ENCODE measurements at places on chromosomes 5 and 9.

GRCh38 chr5:18675041-18675440 lies 1040.8 kb downstream of the TAF11L14 start:
- no peak for DNase-seq

- no peak for DNase-seq
These were observed 50.5 kb downstream of the MLANA start for GRCh38 chr9:5941214-5941613.

DNA sequence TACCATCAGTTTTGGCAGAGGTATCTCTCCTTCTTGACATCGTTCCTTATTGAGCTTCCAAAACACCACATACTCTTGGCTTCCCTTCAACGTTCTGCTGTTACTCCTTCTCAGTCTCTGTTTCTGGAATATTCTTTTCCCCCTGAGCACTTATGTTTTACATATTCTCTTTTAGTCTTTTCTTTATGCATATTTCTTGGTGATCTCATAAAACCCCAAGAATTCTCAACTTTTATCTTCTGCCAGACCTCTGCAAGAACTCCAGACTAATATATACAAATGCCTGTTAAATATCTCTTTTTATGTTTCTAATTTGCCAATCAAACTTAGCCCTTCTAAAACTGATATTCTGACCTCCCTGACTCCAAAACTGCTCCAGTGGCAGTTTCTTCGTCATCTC lies 453.4 kb upstream of the CTNND2 start:
- DNase-seq = no peak

DNA sequence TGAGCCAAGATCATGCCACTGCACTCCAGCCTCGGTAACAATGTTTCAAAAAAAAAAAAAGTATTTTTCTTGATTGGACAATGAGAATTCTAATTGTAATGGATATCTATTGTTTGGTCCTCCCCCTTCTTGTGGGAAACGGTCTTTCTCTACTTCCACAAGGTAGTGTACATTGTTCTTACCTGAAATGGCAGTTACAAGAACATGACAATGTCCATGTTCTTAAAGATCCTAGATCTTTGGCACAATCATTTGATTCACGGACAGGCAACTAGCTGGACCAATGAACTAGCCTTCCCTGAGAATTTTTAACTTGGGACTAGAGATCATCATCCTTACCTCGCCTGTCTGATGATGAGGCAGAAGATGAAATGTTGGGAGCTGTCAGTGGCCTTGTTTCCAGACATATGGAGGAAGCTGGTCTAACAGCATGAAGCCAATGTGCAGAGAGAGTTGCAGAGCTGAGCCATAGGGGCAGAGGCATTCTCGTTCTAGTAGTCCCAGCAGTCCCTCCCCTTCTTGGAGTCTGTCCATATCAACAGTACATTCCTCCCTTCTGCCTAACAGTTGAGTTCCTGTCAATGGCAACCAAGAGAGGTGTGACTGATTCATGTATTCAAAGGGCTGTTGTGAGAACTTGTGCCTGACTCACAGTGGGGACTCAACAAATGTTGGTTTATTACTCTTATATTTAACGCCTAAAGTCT lies 2.1 kb upstream of the MARCHF6 start:
- DNase-seq = peak; percentile 64

DNA sequence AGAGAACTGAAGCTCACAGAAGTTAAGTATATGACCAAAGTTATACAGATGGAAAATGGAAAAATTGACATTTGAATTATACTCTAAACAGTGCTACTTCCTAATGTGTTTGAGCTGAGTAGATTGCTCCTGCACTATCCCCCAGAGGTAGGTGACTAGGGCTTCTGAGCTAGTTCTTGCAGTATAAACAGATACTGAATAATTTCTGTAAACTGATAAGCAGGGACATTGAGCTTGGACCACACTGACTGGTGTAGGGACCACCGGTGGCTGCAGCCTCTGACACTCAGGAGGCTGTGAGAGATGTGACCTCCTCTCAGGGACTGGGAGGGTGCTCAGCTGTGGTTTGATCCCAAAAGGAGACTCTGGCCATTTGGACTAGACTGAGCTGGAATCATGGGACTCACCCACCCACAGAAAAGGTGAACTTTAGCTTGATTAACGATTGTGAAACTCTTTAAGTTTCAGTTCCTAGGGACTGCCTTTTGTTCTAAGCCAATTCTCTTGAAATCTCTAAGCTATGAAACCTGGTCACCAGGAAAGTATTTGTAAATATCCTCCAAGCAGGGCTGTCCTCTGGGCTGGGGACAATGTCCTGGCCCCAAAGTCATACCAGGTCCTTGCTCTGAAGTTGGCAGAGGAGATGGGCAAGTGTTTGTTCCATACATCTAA lies 291.5 kb downstream of the SEC61B start:
- no peak for DNase-seq

DNA sequence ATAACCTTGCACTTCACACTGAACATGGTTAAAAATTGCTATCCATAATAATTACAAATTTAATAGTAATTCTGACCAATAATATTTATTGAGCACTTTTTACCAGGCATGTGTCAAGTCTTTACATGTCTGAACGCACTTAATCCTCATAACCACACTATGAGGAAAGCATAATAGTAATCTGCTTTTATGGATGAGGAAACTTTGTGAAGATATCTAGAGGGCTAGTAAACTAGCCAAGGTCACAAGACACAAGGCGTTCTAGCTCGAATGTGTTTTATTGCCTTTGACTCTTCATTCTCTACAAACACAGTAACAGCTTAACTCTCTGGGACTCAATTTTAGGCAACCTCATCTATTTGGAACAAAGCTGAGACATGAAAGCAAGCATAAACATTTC lies 205.1 kb downstream of the ARHGEF28 start:
- DNase-seq = no peak

DNA sequence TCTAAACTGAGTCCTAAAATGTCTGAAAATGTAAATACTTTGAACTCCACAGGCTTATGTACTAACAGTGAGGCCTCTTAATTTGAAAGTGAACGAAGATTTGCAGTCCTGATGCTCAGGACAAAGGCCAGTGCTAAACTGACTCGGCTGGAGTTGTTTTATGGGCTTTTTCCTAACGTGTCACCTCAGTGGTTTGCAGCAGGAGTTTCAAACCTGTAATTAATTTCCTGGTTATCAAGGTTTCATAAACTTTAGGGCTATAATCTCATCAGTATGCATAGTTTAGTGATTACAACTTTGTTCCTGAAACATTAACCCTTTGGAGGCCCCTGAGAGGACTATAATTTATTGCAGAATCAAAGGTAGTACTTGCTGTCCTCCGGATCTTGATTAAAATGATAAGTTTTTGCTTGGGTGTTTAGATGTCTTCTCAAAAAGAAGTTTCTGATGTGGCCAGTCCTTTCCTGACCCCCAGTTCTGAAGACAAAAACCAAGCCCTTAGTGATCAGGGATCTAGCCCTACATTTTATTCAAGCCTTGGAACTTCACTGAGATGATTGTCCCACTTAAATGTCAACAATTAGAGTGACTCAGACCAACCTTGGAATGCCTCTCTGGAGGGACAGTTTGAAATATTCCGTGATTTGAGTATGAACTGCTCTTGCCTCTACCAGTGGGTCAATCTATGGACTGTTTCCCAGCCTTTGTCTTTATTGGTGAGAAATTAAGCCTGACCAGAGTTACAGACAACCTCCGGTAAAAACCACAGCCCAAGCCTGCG lies 11.1 kb upstream of the S100Z start:
- DNase-seq = peak; percentile 20

DNA sequence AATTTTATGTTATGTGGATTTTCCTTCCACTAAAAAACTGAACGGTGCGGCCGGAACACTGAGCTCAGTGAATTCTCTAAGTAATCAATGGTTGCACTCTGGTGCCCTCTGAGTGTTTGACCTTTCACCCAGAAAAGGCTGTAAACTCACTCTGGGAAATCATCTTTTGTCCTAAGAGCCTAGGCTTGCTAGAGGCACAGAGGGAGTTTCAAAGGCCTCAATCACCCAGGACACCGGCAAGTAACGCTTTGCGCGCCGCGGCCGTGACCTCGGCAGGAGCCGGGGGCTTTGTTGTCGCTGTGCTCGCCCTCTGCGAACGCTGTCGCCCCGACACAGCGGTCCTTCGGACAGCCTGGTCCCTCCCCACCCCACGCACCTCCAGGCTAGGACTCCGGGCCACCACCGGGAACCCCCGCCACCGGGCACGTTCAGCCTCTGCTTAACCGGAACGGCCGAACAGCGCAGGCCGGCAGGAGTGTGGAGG lies 703 bp downstream of the ISCA1 start:
- no peak for DNase-seq

- DNase-seq = no peak
These were observed 129.8 kb upstream of the SGCD start for GRCh38 chr5:156197042-156197635.

DNA sequence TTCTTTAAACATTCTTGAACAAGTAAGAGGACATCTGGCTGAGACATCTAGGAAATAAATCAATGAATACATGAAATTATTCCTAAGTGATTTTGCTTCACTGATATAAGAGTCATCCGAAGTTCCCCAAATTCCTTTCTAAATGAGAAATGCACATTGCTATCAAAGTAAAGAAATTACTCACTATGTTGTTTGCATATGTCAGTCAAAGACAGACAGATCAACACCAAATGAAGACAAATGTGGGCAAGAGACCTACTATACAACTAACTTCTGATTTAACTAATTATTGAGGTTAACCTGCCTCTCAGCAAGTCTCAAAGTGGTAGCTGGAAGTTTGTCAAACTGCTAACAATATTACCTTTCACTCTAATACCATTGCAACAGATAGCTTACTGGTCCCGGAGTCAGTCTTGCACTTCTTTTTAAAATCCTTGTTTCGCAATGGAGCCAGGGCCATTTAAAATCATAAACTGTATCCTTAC lies 13.2 kb downstream of the TUT7 start:
- DNase-seq = no peak

GRCh38 chr5:82421119-82421518 lies 143.0 kb upstream of the RPS23 start:
- DNase-seq = peak; percentile 94

GRCh38 chr5:78696637-78697036 lies 48.1 kb upstream of the LHFPL2 start:
- DNase-seq = peak; percentile 42

DNA sequence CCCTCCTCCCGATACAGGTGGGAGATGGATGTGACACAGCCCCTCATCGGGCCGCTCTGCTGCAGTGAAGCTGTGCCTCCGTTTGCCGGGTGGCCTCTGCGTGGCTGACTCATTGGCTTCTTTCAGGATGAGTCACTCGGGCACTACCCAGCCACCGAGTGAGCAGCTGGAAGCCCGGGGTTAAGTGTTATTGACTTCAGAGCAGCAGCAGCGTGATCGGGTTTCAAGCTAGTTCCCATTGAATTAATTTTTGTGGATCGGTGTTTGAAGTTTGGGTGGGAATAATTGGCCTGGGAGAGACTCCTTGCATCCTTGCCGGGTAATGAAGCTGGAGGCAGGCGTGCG lies 266.4 kb upstream of the IRX4 start:
- DNase-seq = peak; percentile 6

DNA sequence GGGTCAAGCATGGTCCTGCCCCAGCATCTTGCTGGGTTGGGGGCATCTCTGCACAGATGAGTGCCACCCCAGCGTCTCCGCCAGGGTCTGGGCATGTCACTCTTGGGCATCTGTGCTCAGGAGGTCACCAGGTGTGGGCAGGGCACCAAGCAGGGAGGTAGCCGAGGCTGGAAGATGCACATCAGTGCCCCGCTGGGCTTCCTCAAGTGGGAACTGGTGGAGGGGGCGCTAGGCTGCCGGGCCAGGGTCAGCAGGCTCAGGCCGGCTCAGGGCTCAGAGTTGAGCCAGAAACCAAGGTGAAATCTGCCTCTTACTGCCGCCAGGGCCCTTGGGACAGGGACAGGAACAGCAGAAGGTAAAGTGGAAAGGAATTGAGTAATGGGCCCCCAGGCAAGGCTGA lies 4.0 kb upstream of the FUT7 start:
- DNase-seq = no peak

DNA sequence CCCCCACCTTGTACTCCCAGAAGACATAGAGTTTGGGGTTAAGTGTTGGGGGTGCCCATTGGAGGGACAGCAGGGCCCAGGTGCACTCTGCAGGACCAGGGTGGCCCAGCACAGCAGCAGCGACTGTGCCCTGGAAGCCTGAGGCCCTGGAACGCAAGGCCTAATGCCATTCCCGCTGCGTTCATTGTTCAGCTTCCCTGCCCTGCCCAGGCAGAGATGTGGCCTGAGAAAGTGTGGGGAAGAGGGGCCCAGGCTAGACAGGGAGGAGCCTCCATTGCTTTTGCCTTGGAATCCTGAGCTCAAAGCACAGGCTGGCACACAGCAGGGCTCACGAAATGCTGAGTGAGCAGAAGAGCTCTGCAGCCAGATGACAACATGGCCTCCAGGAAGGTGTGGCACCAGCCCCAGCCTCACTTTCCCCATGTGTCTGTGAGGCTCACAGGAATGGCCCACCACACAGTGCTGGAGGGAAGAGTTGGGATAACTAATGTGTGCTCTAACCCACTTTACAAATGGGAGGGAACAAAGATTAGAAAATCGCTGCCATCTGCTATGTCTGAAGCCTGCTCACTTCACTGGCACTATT lies 19.4 kb downstream of the S1PR3 start:
- DNase-seq = no peak

- DNase-seq = no peak
These were observed 668.8 kb upstream of the RGMB start for GRCh38 chr5:98104454-98105188.

GRCh38 chr9:126216826-126217225 lies 109.8 kb upstream of the MVB12B start:
- DNase-seq = no peak

GRCh38 chr9:123656565-123656964 lies 273.4 kb downstream of the DENND1A start:
- DNase-seq = peak; percentile 51

DNA sequence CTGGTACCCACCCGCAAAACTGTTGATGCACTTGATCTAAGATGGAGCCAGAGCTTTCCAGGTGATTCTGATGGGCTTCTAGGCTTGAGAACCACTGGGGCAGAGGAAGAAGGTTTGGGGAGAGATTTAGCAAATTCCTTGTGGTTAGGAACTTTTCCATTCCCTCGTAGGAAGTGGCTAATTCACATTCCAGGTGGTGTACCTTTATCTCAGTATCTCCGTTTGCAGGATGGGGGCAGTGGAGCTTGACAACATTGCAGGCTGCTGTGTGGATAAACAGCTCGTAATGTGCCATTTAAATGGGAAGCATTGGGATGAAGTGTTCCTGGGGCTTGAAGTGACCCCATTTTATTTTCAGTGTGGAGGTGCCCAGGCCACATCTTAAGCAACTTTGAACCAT lies 172.9 kb upstream of the IL12B start:
- no peak for DNase-seq

- DNase-seq = peak; percentile 81
These were observed 507.8 kb upstream of the MPDZ start for GRCh38 chr9:13787234-13787833.

DNA sequence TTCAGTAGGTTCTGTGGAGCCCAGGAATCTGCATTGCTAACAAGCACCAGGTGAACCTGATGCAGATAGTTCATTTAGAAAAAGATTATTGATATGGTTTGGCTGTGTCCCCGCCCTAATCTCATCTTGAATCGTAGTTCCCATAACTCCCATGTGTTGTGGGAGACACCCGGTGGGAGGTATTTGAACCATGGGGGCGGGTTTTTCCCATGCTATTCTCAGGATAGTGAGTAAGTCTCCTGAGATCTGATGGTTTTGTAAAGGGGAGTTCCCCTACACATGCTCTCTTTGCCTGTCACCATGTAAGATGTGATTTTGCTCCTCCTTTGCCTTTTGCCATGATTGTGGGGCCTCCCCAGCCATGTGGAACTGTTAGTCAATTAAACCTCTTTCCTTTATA lies 212.0 kb downstream of the RAB3C start:
- no peak for DNase-seq
